Calu3 (cell line): ENCODE measurements at places on chromosomes 11 and 22.

DNA sequence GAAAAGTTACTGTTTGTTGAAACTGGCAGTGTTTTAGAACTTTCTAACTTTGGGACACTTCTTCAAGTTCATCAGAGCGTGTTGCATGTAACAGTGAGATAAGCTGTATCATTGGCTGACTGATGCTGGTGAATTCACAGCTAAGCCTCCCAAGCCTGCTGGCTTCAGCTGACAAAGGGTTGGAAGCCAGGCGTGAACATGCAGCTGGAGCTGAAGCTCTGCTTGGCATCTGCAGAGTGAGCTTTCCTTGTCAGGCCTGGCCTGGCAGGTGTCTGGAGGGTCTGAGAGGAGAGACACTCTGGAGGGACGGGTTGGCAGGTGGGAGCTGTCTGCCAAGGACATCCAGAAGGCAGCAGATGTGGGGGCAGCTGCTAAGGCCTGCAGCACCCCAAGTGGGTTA, 1.5 kb downstream of the AMPD3 start:
- DNase-seq = no peak

- no peak for DNase-seq
These were observed 39.0 kb downstream of the BMAL1 start for GRCh38 chr11:13316528-13316961.

DNA sequence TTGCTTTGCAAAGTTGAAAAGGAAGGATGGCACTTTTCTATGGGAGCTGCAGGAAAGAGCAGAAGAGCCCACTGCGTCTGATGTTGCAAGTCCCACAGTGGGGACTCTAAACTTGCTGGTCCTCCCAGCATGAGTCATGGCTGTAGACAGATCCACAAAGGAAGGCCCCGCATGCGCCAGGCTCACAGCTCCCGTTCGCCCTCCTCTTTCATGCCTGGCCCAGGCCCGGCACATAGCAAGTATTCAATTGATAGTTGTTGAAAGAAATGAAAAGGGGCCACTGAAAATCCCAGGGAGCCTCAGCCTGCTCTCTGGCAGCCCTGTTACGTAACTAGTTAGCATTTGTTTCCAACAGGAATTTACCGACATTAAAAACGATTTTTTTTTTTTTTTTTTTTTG, 18.9 kb downstream of the AP1B1 start:
- no peak for DNase-seq

DNA sequence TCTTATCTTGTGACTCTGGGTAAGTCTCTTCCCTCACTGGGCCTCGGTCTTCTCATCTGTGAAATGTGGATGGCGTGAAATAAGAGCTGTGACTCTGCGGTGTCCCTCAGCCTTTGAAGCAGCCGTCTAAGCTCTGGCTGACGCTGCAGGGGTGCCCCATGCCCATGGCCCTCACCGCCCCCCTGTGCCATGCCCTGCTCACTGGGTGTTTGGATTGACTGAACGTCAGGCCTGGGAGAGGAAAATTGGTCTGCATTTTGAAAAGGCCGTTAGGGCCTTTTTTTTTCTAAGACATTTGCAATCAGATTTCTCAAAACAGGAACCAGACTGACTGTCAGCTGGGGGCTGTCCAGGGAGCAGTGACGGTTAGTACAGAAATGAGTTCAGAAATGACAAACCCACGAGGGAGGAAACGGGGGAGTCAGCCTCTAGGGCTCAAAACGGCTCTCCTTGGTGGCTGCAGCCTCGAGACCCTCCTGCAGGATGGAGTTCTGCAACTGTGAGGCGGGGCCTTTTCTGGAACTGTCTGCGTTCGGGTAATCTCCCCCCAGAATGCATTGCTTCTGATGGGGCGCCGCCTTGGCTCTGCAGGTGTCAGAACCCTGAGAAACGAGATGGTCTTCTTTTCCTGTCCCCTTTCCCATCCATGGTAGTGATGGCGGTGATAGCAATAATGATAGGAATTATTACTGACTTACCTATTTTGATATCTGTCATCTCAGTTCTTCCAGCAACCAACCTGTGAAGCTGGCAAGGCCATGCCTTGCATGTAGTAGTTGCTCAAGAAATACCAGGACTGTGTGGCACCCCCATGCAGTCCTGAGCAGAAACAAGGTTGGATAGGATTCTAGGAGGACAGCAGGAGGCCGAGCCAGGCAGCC, 2.0 kb downstream of the GRK2 start:
- DNase-seq = no peak

- no peak for DNase-seq
These were observed at the start of gene GAB4 for GRCh38 chr22:17007852-17008731. TSS of gene GAB4 (minus strand) at chr22:17008222. CDS start at chr22:17008114, 108 bp downstream.

DNA sequence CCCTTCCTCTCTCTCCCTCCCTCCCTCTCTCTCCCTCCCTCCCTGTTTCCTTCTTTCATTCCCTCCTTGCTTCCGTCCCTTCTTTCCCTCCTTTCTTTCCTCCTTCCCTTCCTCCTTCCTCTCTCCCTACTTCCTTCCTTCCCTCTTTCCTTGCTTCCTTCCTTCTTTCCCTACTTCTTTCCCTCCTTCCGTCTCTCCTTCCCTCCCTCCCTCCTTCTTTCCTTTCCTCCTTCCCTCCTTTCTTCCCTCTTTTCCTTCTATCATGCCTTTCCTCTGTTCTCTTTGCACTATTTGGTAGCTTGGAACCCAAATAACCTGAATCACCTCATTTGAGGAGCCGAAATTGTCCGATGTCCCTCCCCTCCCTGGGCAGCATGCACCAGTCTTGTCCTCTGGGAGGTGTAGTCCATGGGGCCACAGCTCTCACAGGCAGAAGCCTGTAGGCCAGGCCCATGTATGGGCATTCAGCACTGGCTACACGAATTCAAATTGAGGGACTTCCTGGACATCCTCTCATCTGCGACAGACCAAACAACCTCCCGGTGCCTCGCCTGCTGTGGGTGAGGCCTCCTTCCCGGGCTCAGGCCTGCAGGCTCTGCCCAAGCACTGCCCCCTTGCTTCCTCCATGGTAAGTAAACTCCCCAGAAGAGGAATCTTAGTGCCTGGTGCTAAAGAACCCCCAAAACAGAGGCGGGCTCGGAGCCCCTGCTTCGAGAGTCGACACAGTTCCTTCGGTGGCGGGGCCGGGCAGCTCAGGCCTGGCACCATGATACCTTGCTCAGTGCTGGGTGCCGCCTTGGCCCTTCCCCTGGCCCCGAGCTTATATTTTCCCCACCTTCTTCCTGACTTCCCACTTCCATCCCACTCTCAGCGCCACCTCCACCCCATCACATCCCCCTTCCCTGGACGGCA, 454.1 kb upstream of the CADM1 start:
- DNase-seq = no peak

- DNase-seq = no peak
These were observed 48.8 kb upstream of the B3GAT1 start for GRCh38 chr11:134460881-134461280.

DNA sequence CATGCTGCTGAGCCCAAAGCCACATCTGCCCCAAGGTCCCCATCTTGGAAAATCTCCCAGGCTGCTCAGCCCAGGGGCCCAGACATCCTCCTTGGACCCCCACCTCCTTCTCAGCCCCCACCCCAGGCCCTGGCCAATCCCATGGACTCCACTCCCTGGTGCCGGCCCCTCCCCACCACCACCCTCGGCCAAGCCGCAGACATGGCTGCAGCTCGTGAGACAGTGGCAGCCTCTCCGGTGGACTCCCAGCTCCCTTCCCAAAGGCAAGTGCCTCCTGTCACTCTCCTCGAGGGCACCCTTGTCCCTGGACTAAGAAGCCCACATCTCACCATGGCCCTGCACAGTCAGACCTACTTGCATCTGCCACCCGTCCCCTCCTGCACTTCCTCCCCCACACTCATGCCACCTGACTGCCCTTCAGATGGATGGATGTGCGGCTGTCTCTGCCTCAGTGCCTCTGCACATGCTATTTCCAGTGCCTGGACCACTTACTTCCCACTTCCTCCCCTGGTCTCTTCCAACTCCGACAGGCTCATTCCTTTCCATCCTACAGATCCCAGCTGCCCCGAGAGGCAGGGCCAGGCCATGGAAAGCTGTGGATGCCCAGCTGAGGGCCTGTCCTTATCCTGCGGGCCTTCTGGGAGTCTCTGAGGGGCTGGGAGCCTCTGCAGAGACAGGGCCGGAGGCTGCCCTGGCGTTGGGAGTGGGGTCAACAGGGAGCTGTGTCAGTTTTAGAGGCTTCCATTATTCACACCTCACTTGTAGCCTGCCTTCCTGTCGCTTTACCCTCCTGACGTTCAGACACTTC, 25.5 kb upstream of the RFPL3 start:
- DNase-seq = no peak
